ENCODE measurements at places on chromosomes 5 and 9. TPM values are rescaled to one million over a fixed set of nuclear protein-coding genes. Genes with fewer than 3 reads are reported as not detected.

Gene DPYSL3
- 90.6 TPM for total RNA-seq

Gene SLC4A9
- total RNA-seq = not detected

Gene ACSL6
- total RNA-seq = 0.47 TPM

Gene PCA3
- 0.90 TPM for total RNA-seq

Gene FBXW11
- 58.6 TPM for total RNA-seq

Gene SVEP1
- total RNA-seq = 0.66 TPM

Gene GRXCR2
- total RNA-seq = not detected

Gene GADD45G
- 0.47 TPM for total RNA-seq

Gene DRD1
- total RNA-seq = not detected

Gene C8G
- 0.19 TPM for total RNA-seq

Gene SLC36A1
- total RNA-seq = 2.6 TPM

Gene SLC23A1
- total RNA-seq = not detected

Gene FAM78A
- 4.5 TPM for total RNA-seq

Gene DMRT3
- not detected for total RNA-seq

Gene PFDN1
- 46.9 TPM for total RNA-seq

Gene PHYHD1
- total RNA-seq = 0.27 TPM

Gene TMEM171
- 7.0 TPM for total RNA-seq

Gene FGD3
- not detected for total RNA-seq

Gene TMC1
- total RNA-seq = 2.1 TPM

Gene SETD9
- total RNA-seq = 10.3 TPM

Gene SPAG8
- total RNA-seq = 0.27 TPM

Gene ZNF367
- 5.8 TPM for total RNA-seq

Gene KCTD16
- 0.27 TPM for total RNA-seq

Gene GRIN3A
- not detected for total RNA-seq

Gene SYK
- total RNA-seq = not detected

Gene GPR150
- 0.19 TPM for total RNA-seq

Gene C9
- total RNA-seq = not detected

Gene UBE2R2
- total RNA-seq = 21.8 TPM

Gene ARID3C
- 0.09 TPM for total RNA-seq

Gene PLAC8L1
- 0.38 TPM for total RNA-seq

Gene PHF24
- total RNA-seq = not detected

Gene GABRA6
- total RNA-seq = not detected

Gene SPATA31A3
- total RNA-seq = not detected

Gene FOXI1
- not detected for total RNA-seq

Gene ARL14EPL
- total RNA-seq = not detected

Gene HEMGN
- not detected for total RNA-seq
